ENCODE measurements at places on chromosomes 7 and 10.

GRCh38 chr7:149820622-149821190 lies 17.5 kb upstream of the ZNF862 start:
- no peak for DNase-seq

DNA sequence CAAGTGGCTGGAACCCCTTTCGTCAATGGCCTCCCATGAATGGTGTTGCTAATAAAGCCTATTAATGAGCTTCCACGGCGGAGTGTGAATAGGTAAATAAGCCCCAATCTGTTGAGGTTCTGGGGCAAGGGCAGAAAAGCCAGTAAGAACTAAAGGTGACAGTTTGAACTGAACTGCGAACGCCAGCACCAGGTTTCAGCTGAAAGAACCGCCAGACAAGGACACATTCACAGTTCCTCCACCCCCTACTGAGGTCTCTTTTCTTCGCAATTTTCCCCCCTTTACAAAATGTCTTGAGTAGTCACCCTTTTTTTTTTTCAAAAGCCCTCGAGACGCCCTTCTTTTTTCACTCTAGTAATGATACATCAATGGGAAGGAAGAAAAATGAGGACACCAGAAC lies 2.4 kb upstream of the FGFR2 start:
- DNase-seq: no peak

- no peak for DNase-seq
These were observed 37.7 kb downstream of the PRSS2 start for GRCh38 chr7:142808461-142808801.

DNA sequence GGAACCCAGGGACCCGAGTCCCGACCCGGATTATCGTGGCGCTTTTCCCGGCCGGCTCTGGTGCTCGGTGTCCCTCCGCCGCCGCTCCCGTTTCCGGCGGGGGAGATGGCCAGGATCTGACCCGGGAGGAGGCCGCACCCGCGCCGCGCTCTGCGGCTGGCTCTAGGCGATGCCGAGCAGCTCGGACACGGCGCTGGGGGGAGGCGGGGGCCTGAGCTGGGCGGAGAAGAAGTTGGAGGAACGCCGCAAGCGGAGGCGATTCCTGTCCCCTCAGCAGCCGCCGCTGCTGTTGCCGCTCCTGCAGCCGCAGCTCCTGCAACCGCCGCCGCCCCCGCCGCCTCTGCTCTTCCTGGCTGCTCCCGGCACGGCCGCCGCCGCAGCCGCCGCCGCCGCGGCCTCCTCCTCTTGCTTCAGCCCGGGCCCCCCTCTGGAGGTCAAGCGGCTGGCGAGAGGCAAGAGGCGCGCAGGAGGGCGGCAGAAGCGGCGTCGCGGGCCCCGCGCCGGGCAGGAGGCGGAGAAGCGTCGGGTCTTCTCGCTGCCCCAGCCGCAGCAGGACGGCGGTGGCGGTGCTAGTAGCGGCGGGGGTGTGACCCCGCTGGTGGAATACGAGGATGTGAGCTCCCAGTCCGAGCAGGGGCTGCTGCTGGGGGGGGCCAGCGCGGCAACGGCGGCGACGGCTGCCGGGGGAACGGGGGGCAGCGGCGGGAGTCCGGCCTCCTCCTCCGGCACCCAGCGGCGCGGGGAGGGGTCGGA lies 593 bp downstream of the CDK13 start:
- DNase-seq: no peak

DNA sequence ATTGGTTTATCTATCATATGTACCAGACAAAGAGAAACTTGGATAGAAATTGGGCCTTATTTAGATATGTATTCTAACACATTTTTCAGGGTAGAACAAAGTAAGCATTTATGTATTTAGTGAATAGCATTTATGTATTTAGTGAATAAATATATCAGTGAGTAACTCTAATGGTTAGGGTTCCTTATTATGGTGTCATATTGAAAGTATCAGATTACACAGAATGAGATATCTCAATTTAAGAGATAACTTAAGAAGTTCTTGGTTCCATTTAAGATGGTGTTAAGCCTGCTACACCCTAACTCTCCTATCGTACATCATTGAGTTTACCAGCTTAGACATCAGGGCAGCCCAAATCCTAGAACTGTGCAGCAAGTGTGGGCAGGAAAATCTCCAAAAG lies 35.9 kb upstream of the DMTF1 start:
- DNase-seq: no peak

DNA sequence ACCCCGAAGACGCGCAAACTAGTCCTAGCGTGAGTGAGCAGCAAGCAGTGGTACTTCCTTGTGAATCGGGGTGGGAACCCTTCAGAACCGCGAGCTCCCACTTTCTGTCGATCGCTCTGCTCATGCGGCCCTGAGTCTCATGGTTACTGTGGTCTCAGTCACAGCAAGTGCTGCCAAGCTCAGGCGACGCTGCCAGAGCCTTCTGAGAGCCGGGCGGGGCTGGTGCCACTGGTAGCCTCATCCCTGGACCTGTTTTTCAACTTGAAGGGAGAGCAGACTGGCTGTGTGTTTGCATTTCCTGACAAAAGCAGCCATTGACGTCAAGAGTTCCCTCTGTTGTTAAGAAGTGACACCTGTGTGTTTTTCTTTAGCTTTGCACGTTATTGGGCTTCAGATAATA lies 32.9 kb upstream of the BHLHA15 start:
- DNase-seq: no peak

DNA sequence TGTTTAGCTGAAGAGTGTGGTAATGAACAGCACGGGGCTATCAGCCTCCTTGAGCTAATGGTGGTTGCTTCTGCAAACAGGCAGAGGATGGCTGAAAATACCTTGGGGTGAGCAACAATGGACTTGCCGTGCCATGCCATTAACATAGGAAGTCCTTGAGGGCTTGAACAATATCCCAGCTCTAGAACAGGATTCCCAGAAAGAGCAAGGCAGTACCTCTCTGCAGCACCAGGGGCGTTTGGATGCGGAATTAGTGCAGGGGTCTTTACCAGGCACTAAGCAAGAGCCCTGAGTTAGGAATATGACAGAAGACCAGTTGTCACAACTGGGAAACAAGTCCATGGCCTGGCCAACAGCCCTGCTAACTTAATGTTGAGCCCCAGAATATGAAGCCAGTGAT lies 143.2 kb upstream of the COBL start:
- DNase-seq: no peak

GRCh38 chr7:151999424-152000090 lies 25.9 kb upstream of the GALNT11 start:
- no peak for DNase-seq

GRCh38 chr10:44988957-44989585 lies 10.5 kb upstream of the DEPP1 start:
- no peak for DNase-seq

DNA sequence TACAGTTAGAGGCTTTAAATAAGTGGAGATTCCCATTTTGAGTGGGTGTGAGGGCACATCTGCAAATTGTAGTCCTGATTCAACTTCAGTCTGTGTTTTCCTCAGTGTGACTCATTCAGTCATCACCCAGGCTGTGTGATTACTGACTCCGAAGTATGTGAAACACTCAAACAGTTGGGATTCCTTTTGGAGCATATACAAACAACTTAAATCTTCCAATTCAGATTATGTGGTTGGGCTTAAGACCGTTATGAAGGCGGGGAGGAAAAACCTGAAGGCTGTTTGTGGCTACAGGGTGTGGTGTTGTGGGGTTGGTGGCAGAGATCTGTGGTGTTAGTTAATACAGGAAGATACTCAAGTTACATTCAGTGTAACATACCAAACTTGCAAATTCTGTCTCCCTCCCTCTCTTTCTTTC lies 259.7 kb upstream of the FERD3L start:
- no peak for DNase-seq

DNA sequence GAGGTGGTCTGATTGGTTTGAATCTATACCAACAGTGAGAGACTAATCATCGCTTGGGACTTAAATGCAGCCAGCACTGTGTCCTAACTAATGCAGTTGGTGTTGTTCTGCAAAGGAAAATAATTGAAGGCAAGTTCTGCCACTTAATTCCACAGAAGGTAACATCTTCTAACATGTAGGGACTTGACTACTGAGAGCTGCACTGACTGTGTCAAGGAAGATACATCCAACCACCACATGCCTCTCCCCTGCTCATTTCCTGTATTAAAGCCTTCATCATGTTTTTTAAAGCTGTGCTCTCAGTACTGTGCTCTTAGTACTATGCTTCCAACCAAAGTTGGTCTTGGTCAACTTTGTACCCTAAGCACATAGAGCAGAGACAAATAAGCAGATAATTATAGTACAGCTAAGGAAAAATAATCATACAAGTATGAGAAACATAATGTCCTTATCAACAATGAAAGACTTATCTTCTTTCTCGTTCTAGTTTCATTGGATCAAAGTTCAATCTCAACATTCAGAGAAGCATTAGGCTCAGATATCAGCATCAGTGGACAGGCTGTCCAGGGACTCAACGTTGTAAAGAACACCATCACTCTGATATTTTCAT lies 2.8 kb upstream of the CYP3A4 start:
- no peak for DNase-seq

GRCh38 chr10:42753126-42753506 lies 29.5 kb upstream of the BMS1 start:
- DNase-seq: no peak

GRCh38 chr7:7817748-7818147 lies 99.3 kb upstream of the RPA3 start:
- DNase-seq: no peak

DNA sequence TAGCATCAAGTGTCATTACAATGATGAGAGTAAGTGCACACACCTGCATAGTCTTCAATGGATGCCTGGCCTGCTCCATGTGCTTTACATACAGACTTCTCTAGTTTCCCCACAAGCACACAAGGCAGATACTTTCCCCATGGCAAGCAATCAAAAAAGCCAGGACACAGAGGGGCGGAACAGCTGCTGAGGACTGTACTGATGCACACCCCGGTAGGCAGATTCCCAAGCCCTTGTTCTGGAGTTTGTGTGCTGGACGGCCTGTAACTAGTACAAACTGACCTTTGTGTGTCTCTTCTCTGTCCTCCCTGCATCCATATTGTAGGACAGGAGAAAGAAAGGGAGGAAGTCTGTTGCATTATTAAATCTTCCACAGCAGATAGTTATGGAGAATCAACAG lies 25.8 kb downstream of the UBE2D4 start:
- DNase-seq: no peak

GRCh38 chr10:102312683-102313082 lies 67.4 kb downstream of the GBF1 start:
- DNase-seq: no peak

GRCh38 chr7:129076886-129077285 lies 22.0 kb upstream of the TNPO3 start:
- DNase-seq: no peak

DNA sequence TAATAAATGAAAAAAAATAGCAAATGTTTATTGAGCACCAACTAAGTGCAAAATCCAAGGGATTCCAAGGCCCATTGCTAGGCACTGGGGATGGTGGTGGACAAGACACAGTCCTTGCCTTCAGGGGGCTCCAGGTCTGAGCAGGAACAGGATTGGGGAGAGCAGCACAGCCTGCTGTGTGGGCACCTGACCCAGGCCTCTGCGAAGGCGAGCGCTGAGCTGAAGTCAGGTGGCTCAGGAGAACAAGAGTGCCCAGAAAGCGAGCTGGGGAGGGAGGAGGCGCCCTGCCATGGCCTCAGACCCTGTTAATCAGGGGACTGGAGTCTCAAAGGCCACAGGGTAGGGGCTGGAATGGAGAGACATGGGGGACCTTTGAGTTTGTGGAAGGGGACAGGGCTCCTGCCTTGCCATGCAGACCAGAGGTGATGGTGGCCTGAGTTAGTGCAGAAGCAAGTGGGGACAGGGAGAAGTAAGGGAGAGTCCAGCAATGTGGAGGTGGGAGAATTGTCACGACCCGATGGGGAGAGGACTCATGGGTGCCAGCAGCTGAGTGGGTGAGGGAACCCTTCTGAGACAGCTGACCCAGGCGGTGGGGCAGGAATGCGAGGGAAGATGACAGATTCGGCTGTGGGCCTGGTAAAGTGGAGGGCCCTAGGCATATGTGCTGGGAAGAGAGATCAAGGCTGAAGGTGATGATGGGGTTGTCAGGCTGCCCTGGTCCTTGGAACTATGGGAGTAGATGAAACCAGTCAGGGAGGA lies 4.1 kb upstream of the ORAI2 start:
- DNase-seq: no peak

DNA sequence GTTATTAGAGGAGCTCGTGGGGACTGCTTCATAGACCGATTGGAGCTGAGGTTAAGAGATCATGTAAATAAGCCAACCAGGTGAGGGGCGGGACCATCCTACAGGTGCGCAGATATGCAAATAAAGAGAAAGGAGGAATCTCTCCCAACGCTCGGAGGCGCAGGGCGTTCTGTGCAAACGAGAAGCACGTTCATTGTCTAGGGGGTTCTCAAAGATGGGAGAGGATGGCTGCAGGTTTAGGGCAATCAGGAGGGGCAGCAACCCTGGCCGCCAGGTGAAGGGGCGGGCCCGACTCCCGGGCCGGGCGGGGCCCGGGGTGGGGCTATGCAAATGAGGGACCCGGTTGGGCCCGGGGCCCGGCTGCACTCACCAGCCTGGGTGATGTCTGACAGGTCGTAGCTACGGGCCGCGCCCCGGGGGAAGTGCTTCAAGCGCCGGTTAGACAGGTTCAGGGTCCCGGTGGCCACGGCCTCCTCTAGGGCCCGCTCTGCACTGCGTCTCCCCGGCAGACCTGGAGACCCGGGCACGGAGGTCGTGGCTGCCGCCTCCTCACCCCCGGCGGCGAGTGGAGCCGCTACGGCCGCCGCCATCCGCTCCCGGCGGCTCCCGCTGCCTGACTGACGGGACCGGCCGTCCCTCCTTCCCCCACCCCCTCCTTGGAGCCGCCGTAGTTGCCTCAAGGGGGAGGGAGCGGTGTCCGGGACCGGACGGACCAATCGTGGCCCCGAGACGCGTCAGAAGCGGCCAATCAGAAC lies at the start of gene LRCH4:
Gene LRCH4 (minus strand): TSS at position 619 of the 755 bp plus-strand sequence. CDS start 29 bp downstream, at position 590.
- no peak for DNase-seq

GRCh38 chr10:29343607-29344038 lies 54.8 kb downstream of the LYZL1 start:
- no peak for DNase-seq

All from cortex of kidney (tissue), 1 donor.